Activated CD8-positive, alpha-beta memory T cell treated with anti-CD3 and anti-CD28 coated beads for 48 hours (primary cell): ENCODE measurements at places on chromosomes 4 and X.

DNA sequence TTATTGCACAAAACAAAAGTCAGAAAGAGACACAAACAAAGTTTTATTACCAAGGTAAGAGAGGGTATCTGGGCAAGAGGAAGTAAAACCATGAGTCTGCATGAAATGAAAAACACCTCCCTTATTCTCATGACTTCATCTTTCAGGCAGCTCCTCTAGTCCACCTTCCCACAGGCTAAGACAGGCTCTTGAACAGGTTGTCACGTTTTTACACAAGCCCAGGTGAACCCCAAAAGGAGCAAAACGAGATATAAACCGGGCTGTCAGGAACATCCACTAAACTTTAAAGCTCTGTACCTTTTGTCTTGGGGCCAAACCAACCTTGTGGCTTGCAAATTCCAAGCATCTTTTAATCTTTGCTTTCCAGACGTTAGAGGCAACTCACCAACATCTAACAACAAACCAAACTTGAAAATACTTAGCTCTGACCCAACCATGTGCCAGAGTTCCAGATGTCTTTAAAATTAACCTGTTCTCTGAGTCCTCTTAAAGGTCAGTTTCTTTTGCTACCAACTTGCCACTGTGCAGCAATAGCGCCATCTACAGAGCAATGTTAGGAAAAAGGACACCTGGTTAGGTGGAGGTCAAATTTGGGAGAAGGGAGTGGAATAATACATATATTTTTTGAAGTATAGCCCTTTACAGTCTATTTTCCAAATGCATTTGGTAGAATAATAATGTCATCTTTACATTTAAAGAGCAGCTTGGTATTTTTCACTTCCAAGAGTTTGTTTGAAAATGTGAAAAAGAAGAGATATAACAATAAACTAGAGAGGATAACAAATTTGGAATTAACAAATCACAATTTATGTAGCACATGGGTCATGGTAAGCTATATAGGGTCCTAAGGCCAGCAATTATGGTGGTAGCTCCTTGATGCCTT lies 73.1 kb downstream of the QRFPR start:
- no peak for DNase-seq

DNA sequence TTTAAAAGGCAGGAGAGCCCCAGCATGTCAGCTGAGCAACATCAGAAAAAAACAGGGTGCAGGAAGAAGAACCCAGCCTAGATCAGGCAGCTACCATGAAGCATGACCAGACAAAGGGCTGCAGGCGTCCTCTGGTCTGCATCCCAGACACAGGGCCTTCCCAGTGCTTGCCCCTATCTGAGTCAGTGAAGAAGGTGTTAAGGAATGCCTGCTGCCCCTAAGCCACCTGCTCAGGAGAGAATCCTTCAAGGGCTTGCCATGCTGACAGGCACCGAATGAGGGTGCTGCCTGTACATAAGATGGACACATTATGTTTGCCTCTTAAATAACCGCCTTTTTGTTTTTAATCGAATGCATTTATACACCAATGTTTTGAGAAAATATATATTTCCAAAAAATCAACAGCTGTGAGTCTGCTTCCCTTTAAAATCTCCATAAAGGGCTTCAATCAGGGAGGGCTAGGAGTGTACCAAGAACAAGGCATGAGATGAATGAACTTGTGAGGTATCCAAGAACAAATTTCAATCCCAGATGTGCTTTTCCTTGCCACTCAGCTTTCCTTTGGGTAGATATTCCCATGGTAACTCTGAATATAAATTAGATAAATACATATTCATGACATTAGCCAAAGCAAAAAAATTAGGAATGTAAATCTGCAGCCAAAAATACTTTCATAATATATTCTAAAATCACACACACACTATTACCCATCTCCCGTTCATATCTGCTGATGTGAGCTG lies 85.1 kb downstream of the SLC9A7 start:
- DNase-seq, result no peak

GRCh38 chr4:98602270-98602669 lies 56.1 kb downstream of the TSPAN5 start:
- DNase-seq, result no peak

GRCh38 chr4:37735578-37735977 lies 49.4 kb upstream of the RELL1 start:
- DNase-seq, result no peak

DNA sequence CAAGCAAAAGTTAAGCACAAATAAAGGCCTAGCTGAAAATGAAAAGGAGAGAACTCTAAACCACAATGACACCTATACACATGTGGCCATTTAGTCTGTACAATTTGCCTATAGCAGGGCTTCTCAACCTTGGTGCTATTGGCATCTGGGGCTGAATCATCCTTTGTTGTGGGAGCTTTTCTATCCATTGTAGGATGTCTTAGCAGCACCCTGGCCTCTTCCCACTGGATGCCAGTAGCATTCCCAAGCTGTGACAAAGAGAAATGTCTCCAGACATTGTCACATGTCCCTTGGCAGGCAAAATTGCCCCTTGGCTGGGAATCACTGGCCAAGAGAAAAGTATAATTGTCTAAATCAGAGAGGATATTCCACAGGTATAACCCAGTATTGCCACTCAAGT lies 13.5 kb upstream of the PRPS2 start:
- DNase-seq, result no peak

DNA sequence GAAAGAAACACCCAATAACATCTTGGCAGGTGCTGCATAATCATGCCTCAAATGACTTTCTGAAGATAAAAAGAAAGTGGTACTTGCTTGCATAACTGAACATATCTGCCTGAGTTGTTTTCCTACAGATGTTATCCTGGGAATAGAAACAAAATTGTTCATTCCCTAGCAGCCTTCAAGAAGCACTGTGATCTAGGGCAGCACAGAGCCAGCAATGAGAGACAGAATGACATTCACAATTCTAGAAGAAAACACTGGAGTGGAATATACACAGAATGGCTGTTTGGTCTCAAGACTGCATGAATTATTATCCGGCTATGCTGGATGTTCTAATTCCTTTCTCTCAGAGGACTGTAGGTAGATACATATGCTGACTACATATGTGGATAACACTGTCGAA lies 790.9 kb downstream of the PDHA2 start:
- DNase-seq, result no peak

DNA sequence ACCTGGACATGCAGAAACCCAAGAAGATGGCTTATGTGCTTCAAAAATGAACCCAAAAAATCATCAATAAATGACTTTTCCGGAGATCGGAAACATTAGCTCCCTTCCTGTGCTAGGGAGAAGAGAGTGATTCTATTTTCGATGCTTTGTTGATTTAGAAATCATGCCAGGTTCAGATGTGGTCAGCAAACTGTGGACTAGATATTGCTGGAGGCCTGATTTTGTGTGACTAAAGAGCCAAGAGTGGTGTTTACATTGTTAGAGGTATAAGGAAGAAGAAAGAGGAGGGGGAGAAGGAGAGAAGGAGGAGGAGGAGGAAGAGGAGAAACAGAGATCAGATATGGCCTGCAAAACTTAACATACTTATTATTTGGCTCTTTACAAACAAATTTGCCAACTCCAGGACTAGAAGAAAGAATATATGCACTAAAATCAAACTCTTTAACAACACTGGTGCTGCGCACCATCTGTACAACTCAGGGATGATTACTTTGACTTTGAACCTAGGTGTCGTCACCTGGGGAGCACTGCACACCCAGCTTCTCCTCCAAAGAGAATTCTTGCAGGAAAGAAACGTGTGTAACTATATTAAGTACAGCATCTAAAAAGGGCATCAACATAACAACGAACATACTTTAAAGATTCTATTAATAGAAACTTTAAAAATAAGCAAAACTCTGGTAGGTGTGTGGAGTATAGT lies 664.9 kb upstream of the LCORL start:
- DNase-seq, result no peak

DNA sequence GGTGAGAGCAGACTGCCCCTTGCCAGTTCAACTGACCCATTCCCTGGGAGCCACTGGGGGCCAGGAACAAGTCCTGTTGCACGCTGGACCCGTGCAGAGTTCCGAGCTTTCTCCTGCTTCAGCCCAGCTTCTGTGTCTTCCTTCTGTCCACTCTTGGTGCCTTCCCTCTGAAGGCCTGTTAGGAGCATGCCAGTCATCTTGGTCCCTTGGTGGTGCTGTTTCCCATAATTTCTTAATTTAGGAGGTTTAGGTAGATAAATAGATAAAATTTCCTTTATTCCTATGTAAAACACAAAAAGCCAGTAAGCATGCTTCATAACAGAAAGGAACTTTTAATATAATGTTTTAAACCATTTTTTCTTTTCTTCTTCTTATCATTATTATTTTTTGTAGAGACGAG lies 672.7 kb downstream of the CCSER1 start:
- DNase-seq, result no peak

DNA sequence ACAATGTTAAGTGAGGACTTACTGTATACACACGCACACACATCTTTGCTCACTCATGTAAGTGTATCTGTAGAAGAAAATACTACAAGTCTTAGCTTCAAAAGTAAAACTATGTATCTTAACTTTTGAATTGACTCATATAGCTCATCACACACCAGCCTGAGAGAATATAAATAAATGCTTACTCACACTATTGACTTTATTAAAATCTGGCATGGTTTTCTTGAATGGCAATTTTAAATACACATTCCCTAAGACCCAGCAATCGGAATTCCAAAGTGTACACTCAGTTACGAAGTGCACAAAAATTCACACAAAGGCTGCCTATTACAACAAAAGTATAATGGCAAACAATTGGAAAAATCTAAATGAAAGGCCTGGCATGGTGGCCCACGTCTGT lies 2.0 kb downstream of the ERCC6L start:
- no peak for DNase-seq

- DNase-seq, result no peak
Measured at GRCh38 chr4:125432078-125432477, 117.3 kb downstream of the FAT4 start.

GRCh38 chrX:15435836-15436619 lies 51.8 kb upstream of the VEGFD start:
- no peak for DNase-seq
